ENCODE measurements at places on chromosomes 3 and 15.
A peak's percentile ranks its signal among the peaks of the same experiment; 100 is the strongest.

DNA sequence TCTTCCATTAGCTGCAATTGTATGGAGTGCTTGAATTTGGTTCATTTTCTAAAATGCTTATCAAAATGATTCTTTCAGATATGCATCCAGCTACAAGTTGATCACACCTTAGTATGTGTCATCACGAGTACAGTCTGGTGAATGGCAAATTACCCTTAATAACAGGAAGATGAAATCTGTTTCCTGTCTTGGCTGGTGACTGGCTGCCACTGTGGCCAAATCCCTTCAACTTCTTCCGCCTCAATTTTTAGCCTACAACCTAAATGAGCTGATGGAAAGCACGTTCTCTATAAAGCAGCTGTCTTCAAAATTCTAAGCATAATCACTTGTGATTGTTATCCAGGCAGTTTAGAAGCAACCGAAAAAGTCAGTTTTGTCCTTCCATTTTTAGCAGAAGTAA is 387.1 kb upstream of the NECTIN3 start:
- DNase-seq: no peak

- no peak for DNase-seq
These were observed 98.9 kb downstream of the DNAJB8 start for GRCh38 chr3:128367761-128368160.

DNA sequence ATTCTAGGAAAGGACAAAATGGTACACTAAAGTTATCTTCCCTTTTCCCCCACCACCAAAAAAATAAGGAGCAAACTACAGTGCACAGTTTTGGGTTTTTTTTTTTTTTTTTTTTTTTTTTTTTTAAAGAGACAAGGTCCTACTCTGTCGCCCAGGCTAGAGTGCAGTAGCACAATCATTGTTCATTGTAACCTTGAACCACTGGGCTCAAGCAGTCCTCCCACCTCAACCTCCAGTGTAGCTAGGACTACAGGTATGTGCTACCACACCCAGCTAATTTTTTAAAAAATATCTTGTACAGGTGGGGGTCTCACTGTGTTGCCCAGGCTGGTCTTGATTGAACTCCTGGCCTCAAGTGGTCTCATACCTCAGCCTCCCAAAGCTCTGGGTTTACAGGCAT is 14.9 kb downstream of the SETD5 start:
- DNase-seq: no peak

DNA sequence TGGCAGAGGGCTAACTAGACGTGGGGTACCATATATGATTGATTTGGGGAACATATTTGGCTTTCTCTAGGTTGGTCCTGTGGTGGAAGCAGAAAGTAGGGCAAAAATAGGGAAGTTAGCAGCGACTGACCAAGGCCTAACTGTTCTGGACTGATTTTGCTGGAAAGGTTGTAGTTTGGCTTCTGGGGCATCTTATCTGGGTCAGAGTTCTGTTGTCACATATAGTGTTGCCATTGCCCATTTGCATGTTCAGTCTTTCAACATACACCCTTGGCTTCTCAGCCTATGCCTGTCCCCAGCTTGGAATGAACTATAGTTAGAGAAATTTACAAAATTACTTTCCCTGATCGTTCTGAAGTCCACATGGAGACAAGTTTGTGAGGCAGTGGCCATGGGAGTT is 426.5 kb downstream of the TBC1D5 start:
- no peak for DNase-seq

- DNase-seq: no peak
These were observed 31.7 kb upstream of the CEMIP start for GRCh38 chr15:80747317-80748053.

DNA sequence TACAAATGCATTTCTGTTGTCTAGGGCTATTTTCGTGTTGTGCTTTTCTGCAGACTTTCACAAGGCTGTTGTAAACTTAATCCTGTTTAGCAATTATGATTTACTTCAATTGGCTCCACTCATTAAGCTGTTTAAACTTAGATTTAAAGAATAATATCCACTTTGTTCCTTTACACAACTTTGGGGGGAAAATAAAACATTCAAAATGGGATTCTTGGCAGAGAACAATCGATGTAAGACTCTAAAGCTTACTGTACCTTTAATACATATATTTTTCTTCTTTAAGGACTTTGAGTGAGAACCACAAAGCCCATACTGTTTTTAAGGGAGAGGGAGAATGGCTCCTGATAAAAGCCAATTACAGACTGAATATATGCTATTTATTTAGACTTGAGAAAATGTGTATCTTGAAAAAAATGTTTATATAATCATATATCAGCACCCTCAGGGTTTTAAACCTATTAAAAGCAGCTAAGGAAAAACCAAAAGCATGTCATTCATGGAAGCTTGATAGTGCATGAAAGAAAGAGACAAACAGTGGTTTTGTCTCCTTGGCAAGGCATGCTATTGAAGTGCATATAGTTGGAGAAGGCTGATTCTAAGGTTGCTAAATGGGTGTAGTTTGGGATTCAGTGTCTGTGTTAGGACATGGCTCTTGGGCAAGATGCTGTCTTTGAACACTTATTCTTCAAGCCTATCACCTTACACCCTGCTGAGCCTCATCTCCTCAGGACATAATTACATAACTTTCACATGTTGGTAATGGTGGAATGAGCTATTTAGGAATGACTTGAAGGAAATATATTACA is 293.4 kb upstream of the TBC1D5 start:
- no peak for DNase-seq

DNA sequence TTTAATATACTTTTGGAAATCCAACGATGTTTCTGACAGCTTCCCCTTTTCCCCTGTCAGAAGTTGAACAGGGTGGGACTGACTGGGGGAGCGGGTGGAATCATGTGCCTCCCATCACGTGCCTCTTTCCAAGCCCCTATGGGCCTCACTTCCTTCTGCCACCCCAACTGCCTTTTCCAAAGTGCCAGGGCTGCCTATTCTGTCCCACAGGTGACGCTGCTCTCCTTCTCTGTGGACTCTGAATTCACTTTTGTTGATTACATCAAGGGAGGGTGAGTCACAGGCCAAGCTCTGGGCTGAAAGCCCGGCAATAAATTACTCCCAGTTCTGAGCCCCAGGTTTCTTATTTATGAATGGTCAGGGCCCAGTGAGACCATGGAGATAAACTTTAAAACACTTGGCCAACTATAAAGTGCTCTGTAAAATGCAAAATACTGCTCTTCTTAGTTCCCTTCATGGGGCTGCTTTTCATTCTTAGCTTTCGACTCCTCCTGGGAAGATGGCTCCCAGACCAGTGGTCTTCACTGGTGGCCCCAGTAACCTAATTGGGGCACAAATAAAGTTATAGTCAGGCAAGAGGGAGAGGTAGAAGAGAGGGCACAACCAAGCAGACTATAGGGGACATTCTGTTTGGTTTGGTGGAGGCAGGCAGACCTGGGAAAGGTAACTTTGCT is 12.3 kb downstream of the CPNE9 start:
- DNase-seq: peak; percentile 92

- DNase-seq: no peak
These were observed at the start of gene SAMMSON for GRCh38 chr3:69999140-70000027. Gene SAMMSON (plus strand): TSS chr3:69999733.

- DNase-seq: peak; percentile 50
These were observed 85.5 kb downstream of the NCEH1 start for GRCh38 chr3:172625404-172625803.

GRCh38 chr3:25751048-25751447 is 32.2 kb downstream of the NGLY1 start:
- DNase-seq: no peak

DNA sequence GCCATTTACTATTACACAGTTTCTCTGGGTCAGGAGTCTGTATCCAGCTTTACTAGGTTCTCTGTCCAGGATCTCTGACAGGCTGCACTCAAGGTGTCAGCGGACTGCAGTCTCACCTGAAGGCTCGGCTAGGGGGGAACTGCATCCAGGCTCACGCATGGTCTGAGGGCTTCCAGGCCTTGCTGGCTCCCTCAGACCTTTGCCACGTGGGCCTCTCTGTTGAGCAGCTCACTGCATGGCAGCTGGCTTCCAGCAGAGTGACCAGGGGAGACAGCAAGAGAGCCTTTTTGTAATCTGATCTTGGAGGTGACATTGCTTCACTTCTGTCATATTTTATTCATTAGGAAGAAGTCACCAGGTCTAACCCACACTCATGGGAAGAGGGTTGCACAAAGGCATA is 152.3 kb downstream of the CACNA2D3 start:
- DNase-seq: no peak

- DNase-seq: no peak
These were observed 342.7 kb downstream of the PTPRG start for GRCh38 chr3:61903931-61904657.

GRCh38 chr3:39124876-39125840 is 17.7 kb downstream of the TTC21A start:
- DNase-seq: no peak

- no peak for DNase-seq
These were observed 220.5 kb downstream of the ADAMTS17 start for GRCh38 chr15:100121285-100121684.

GRCh38 chr3:159144891-159145290 is 343.0 kb downstream of the MFSD1 start:
- DNase-seq: no peak

DNA sequence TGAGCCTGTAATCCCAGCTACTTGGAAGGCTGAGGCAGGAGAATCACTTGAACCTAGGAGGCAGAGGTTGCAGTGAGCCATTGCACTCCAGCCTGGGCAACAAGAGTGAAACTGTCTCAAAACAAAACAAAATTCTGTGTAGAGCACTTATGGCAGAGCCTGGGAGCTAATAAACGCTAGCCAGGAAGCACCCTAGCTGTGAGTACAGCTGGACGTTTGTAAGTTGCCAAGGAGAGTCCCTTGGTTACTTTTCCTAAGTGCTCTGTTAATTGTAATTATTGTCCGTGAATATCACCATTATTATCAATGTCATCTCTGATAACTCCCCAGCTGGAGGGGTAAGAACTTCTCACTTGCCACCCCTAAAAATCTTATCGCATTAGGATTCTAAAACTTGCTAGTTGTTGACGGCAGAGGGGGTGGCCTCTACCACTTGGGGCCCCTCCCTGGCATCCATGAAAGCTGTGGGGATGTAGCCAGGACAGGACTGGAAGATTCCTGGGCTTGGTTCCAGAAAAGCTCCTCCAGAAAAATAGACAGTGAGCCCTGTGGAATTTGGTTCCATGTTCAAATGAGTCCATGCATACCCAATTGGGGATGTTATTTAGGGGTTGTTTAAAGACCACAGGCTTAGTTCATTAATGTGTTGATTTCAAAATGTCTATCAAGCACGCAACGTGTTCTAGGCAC is 9.9 kb upstream of the KLHL25 start:
- no peak for DNase-seq

Data from CD14-positive monocyte (primary cell).